ENCODE measurements at places on chromosomes 1 and 21.

DNA sequence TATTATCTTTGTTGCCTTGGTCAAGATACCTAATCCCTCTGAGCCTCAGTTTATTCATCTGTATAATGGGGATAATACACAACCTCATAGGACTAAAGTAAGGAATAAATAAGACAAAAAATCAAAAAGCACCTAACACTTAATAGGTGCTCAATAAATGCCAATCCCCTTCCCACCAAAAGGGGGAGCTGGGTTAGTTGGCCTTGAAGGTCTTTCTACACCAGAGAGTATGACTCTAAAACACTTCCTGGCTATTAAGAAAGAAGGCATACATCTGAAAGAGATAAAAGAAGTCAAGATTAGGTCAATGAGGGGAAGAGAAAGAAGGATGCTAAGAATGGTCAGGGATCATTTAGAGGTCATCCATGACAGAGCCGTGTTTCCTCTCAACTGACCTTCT lies 11.1 kb downstream of the VSIG8 start:
- DNase-seq = no peak

GRCh38 chr1:12078938-12079861 lies 16.1 kb downstream of the TNFRSF8 start:
- peak; percentile 9 for DNase-seq

- no peak for DNase-seq
These were observed 110.8 kb downstream of the GREM2 start for GRCh38 chr1:240501115-240501514.

DNA sequence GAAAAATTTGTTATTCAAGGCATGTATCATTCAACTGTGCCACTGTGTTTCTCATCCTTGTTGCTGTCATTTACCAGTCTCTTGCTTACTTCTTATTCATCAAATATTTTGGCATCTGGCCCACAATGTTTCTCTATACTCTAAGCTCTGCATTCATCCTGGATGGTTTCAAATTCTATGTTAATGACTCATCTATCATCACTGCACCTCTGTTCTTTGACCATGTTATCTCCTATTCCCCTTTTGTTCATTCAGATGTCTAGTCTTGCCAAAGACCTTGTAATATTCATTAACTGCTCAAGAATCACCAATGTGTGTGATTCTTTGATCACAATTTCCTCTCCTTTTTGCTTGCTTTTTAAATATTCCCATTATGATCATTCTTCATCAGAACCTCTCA lies 54.6 kb upstream of the PRKACB start:
- DNase-seq = no peak

- DNase-seq = no peak
These were observed 1.1 kb downstream of the RGS16 start for GRCh38 chr1:182602935-182603645.

DNA sequence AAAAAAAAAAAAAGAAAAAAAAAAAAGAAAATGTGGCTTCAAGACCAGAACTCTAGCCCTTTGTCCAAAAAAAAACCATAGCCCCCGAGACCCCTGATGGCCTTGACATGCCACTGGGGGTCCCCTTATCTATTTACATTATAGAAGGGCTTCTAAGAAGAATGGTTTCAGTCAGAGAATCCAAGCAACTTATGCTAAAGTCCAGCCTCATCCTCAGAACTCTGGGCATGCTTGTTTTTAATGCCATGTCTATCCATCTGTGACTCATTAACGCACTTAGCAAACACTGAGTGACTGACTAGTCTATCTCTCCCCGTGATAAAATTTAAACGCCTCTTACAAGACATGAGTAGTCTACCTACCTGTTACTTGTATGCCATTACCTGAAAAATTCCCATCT lies 29.3 kb downstream of the ERG start:
- no peak for DNase-seq

DNA sequence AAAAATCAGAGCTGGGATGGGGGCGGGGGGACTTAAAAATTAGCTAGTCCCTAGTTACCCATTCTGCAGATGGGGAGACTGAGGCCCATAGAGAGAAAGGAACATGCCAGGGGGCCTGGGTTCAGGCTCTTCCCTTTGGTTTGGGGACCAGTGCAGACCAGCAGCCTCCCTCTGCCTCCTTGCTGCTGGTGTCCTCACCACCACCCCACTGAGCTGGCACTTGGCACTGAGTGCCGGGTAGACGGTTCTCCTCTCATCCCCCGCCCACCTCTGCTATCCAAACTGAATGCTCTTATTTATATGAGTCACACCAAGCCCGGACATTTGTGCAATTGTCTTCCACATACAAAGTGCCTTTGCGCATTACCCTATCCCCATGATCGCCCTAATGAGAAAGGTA lies 39.2 kb downstream of the CAMK2N1 start:
- DNase-seq = no peak

GRCh38 chr1:158666037-158666436 lies 20.5 kb downstream of the SPTA1 start:
- DNase-seq = no peak

DNA sequence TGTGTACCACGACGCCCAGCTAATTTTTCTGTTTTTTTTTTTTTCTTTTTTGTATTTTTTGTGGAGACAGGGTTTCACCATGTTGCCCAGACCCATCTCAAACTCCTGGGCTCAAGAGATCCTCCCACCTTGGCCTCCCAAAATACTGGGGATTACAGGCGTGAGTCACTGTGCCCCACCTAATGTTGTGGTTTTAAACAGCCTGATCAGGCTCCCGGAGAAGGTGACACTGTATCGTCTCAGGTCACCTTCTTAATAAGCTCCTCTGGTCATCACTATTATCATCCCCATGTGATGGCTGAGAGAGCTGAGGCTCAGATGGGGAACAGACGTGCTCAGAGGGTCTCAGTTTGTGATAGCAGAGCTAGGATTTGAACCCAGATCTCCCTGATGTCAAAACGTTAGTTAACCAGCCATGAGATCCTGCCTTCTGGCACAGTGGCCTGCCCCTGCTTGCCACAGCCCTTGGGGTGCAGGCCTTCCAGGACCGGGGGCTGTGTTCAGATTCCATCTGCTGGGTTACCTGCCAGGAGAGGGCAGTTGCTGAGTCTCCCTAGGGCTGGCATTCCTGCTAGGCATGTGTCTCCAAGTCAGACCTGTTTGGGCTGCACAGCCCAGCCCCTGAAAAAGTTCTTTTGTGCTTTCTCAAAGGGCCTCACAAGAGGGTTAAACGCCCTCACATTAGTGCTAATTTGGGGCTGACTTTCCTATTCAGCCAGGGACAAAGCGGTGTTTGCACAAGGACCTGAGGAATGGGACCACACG lies 32.7 kb upstream of the GRHL3 start:
- DNase-seq = no peak

GRCh38 chr1:165408518-165408917 lies 36.4 kb downstream of the RXRG start:
- peak; percentile 6 for DNase-seq

GRCh38 chr1:117017648-117018047 lies 16.1 kb downstream of the CD101 start:
- no peak for DNase-seq

DNA sequence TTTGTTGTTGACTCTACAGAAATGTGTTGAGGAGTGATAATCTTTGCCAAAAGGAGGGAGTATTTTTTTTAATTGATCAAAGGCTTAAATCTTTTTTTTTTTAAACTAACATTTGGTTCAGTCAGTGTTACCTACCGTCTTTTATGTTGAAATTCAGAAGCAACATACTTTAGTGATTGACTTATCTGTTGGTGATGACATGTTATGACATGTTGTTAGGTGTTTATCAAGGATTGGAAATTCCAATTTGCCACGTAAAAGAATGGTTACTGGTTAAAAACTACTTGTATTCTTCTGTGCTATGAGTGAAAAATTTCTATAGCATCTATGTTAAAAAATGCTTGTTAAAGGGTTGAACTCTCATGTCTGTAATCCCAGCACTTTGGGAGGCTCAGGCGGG lies 61.2 kb downstream of the DNM3 start:
- no peak for DNase-seq

DNA sequence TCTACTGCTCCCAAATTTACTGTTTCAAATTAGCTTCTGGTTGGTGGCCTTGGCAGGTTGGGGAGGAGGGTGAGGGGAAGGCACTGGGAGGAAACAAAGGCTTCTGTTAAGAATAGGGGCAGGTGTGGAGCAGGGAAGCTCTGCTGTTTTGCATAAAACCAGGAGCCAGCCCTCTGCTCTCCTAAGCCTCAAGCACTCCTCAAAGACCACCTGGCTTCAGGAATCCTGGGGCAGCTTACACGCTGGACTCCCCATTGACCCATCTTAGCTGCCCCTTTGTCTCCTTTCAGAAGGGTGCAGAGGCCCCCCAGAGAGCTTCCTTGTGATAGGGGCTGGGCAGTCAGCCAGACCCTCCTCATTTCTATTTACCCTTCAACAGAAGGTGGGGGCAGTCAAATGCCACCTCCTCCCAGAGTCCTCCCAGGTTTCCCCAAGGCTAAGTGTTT lies 11.5 kb upstream of the DHRS3 start:
- no peak for DNase-seq

DNA sequence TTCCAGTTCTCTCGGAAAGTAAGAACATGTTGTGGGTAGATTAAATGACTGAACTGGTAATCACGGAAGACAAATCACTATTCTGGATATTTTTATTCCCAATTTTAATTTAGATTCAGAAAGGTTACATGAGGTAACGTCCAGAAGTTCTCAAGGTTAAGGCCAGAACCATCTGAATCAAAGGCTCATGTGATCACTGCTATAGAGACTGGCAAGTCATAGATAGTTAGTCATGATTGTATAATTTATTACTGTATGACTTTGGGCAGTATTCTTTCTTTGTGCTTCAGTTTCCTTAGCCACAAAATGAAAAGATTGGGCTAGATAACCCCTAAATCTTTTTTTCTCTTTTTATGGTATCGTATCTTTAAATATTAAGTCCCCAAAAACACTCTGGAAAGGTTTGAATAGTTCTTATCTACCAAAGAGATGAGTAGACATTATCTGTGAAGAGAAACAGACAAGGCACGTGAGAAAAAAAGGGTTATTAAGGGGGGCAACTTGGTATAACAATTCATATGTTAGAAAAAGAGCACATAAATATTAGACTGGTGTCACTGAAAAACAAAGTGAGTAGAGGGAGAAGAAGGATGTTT lies 241.0 kb downstream of the PTPRC start:
- DNase-seq = no peak

DNA sequence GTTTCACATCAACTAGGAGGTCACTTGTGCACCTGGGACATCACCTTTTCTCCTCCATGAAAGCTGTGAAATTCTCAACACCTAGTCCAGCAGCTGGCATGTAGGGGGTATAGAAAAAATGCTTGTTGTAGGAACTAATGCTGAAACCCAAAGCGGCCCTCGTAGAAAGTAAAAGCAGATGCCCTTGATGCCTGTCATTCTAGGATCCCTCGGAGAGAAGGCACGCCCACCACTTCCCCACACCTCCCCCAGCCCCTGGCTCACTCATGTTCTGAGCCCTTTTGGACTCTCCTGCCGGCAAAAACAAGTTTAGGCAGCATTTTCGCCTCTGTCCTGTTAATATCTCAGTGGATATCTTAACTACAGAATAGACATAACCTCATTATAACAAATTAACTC lies 36.5 kb downstream of the RIPK4 start:
- no peak for DNase-seq

DNA sequence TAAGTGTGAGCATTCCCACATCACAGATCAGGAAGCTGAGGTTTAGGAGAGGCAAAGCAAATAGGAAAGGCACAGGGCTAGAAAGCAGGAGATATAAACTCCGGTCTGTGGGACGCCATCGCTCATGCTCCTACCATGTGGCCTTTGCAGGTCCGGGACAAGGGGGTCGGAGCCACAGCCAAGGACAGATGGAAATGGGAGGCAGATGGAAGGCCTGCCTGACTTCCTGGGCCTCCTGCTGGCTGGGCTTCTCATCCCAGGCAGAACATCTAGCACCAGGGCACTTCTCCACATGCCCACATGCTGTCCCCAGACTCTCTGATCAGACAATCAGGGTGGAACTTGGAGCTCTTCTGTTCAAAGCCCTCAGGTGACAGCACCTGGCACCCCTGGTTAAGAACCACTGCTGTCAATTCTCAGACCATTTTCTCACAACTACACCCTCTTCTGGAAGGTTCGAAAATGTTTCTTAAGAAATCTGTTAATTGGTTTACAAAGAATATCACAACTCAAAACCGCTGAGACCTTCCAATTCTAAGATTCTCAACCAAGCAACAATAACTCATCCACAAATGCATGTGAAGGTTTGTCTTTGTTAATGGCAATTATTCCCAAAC lies 173.3 kb upstream of the EDN2 start:
- DNase-seq = no peak

DNA sequence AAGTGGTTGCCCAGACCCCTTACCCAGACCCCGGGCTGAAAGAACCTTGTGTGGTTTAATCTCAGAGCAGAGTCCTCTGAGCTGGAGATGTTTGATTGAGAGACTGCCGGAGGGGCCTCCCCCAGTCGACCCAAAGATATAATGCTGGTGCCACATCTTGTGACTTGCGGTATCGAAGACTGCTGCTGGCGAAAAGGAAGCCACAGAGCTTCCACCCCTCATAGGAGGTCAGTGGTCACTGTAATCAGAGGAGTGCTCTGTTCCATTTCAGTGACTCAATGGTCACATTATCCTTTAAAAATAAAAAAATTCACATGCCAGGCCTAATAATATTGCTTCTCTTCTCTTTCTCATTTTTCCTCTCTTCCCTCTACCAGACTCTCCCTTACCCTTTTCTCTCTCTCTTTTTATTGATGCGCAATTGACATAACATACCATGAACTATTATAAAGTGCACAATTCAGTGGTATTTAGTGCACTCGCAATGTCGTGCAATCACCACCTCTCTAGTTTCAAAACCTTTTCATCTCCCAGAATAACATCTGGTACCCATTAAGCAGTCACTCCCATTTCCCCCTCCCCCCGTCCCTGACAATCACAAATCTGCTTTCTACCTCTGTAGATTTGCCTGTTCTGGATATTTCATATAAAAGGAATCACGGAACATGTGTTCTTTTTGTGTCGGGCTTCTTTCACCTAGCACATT lies 52.6 kb upstream of the LYST start:
- no peak for DNase-seq

GRCh38 chr1:2060072-2060471 lies 9.9 kb downstream of the PRKCZ start:
- DNase-seq = no peak

DNA sequence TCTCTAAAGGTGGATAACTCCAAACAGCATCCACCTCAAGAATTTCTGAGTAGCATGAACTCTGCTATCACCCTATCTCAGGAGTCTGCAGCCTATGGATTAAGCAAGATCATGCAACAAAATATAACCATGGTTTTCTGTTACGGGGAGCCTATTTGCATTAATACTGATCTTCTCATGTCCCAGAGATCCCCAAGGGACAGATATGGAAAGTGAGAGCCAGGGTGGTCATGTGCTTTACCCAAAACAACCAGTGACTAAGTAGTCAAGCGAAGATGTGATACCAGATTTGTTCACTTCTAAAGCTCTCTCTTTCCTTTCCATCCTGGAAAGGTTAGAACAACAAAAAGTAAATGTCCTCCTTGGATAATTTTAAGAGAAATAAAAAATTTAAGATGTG lies 125.1 kb downstream of the PRRX1 start:
- no peak for DNase-seq
